ENCODE measurements at places on chromosomes 3 and 15.

GRCh38 chr3:71247221-71247957 lies 336.1 kb downstream of the FOXP1 start:
- DNase-seq = no peak

DNA sequence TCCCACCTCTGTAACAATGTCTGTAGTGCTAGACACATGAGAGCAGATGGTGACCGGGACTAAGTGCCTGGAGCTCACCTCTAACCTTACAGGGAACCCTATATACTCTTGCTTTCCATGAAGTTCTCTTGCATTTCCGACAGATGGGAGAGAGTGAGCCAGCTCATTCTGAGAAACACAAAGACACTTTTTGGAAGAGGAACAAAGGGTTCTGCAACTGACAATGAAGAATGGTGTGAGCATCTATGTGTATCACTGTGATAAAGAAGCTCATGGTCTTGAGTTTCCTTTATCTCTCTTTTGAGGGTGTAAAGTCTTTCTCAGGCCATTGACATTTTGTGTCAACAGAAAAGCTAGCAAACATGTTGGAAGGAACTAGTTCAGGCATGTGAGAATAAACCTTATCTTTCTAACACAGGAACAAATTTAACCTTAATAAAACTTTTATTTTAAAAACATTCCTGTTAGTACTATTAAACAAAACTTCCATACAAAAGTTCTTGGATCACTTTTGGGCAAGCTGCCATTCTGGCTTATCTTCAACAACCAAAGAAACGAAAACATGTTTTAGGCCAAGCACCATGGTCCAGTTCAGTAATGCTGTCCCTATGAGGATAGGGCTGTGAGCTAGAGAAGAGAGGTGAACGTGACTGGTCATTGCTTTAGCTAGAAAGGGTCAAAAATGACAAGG lies 142.7 kb downstream of the THRB start:
- no peak for DNase-seq

- no peak for DNase-seq
Measured at GRCh38 chr3:29746163-29746760, 465.4 kb downstream of the RBMS3 start.

DNA sequence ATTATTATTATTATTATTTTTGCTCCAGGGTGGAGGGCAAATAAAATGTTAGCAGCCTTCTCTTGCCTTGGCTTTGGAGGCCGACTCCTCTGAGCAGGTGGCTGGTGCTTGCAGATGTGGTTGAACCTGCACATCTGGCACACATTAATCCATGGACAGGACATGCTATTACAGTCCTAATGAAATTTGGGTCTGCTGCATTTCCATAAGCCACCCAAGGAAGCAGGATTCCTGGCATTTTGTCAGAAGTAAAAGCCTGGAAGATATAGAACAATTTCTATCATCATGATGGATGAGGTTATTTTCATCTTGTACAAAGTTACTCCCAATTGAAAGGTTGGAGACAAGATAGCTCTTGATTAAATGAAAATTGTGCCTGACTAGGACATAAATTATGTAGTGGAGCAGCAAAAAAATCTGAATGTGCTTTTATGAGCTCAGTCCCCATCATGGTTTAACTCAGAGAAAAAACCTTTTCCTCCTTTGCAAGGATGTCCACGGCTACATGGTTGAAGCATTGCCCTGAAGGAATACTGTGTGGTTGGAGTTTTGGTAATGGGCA lies 130.9 kb upstream of the RGMA start:
- no peak for DNase-seq

- DNase-seq = no peak
Measured at GRCh38 chr3:183085634-183086390, 13.5 kb downstream of the MCCC1 start.

DNA sequence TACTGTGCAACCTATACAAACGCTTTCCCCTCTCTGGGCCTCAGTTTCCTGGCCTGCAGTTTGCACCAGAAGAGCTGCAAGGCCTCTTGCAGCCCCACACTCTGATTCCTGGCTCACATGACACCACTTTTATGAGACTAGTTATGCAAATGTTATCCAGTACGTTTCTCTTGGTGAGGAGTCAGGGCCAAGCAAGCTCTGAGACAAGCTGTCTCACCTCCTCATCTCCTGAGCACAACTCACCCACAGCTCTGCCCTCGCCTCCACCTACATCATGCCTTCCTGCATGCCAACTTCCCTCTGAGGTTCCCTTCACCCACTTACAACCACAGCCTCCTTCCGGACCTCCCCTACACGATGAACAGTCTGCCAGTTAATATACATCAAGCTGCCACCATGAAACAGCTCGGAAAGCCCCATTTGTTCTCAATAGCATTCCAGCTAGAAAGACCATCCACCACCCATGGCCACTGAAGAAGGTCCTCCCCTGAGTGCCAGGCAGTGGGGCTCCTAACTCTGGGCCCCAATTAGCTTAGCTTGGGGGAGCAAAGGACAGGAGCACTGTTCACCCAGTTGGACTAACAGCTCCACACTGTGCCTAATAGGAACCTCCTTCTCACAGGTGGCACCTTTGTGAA lies 25.0 kb downstream of the CRYGS start:
- DNase-seq = peak; percentile 42

- no peak for DNase-seq
Measured at GRCh38 chr3:108136561-108137459, 46.0 kb upstream of the CD47 start.

DNA sequence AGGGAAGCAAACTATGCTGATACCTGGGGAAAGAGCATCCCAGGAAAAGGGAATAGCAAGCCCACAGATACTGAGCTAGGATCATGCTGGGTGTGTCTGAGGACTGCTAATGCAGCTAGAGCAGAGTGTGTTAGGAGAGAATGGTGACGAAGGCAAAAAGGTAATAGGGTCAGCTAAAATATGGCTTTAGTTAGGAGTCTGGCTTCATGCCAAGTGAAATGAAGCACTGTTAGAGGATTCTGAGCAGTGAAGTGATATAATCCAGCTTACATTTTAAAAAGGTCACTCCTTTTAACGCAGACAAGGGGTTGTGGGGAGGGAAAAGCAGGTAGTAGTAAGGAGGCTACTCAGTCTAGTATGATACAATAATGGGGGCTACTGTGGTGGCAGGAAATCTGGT lies 30.4 kb downstream of the SECISBP2L start:
- no peak for DNase-seq

DNA sequence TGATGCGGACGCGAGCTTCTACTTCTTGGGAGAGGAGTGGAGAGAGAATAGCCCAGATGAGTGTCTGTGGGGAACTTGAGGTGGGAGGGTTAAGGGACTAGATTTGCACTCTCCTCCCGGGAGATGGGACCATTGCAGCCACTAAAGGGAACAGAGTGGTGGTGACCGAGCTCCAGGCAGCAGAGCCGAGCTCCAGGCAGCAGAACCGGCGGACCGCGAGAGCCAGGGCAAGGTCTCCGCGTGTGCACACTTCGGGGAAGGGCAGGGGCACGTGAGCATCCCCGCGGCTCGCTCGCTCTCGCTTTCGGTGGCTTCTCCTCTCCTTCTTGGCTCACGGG lies 1.1 kb downstream of the IGDCC3 start:
- DNase-seq = no peak

DNA sequence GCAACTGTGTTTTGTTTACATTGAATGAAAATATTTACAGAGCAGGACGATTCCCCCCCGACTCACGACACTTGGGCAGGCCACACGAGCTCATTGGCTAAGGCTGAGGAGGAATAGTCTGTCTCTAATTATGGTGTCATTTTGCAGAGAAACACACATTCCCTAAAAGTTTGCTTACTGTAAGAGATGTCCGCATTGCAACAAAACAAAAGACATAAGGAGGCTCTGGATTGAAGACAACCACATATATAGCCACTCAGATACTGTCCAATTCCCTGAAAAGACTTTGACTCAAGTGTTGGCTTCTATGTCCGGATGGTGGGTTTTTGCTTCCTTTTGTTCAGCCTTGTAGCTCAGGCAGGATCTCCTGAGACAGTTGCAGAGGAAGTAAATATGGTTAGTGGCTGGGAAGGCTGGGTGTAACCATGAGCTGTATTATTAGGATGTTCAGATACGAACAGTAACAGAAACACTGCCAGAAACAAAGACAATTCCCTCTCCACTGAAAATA lies 170.4 kb downstream of the KLHL25 start:
- DNase-seq = no peak

DNA sequence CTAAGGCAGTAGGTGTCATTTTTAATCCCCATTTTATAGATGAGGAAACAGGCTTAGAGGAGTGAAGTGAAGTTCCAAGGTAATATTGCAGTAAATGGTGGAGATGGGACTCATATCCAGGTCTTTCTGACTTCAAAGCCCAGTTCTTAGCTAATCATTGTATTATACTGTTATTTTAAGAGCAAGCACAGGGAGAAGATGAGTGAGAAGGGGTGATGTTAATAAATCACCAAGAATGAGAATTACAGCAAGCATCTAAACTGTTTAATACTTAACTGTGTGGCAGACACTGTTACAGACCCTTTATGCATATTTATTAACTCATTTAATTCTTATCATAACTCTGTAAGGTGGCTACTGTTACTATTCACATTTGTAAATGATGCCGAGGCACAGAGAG lies 61.2 kb downstream of the VPS8 start:
- DNase-seq = no peak

- no peak for DNase-seq
Measured at GRCh38 chr3:17945018-17945798, 202.8 kb upstream of the TBC1D5 start.

DNA sequence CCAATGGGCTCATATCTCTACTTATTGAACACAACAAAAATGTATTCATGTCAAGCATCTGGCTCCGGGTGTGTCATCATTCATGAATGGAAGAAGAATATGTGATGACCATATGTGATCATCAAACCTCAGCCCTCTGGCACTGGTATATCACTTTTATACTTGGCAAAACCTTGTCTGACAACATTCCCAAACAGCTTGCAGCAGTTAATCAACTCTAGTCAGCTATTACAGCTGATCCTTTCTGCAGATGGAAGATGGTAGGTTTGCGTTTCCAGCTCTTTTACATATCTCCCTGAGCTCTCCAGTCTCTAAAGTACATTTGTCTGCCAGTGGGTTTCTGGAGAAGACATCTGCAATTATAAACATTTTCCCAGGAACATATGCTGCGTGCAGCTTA lies 6.6 kb downstream of the PLSCR5 start:
- no peak for DNase-seq

- no peak for DNase-seq
Measured at GRCh38 chr15:39625451-39625850, 44.6 kb downstream of the THBS1 start.

DNA sequence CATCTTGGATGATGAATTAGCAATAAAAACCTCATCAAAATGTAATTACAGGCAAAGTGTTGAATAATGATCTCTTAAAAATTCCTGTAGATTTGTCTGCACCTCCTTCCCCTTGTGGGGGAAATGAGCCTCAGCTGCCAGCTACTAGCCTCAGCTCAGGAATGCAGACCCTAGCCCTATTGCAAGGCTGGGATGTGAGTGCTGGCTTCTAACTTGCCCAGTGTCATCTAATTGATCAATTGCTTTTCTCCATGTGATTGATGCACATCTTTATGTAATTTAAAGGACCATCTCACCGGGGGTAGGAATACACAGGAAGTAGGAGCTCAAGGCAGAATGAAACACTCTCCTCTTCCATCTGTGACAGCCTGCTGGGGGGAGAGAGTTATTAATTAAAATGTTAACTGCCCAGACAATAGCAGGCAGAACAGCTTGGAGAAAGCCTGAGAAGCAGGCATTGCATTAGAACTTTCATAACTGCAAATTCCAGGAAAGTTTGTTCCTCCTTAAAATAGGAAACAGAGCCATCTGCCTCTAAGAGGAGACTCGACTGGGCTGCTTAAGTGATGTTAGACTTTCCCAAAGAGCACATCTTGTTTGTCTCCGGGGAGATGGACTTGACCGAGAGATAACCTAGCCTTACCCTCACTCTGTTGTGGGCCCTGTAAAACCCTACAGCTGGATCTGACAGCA lies 69.6 kb downstream of the LRTM1 start:
- DNase-seq = no peak

DNA sequence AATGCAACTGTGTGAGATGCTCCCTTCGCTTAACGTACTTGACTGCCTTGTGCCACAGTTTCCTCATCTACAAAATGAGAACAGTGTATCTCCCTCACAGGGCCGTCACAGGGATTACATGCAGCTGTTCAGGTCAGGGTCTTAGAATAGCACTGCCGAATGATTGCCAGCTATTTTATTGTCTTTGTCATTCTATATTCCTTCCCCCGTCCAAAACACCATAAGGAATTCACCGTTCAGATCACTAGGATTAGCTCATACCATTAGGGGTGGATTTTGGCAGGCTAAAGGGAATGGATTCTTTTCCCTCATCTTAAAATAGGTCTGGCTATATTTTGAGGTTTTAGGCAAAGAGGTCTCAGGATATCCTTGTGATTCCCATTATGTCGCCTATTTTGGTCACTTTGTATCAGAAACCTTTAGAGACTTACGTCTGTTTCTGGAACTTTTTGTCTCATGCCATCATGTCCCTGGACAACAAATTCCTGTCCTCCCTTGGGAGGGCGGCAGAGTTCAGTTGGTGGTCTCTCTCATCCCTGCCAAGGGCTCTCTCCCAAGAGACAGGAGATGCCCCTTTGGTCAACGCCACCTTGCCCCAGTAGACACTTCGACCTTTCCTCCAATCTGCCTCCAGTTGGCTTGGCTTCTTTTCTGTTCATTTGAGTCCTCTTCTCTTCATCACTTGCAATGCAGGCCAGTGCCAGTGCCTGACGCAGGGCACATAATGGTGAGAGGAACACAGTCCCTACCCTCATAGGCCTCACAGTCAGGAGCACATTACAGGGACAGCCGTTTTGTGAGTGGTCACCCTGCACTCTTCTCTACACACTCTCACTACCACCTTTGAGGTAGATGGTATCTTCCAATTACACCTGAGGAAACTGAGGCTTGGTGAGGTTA lies 171.6 kb upstream of the BHLHE40 start:
- DNase-seq = no peak

DNA sequence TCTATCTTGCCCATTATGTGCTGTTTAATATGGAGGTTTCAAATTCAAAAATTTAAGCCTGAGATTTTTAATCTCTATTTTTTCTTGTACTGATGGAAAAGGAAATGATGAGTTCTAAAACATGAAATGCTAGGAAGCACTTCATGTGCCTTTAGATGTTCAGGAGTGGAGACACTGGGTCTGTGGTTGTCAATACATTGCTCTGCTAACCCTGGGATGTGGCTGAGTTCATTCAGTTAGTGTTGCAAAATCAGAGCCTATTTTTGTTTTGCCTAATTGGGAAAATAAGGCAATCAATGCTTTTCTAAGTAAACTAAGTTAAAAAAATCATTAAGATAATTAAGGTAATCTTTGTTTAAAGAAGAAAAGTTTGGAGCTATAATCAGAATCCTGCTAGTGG lies 83.1 kb downstream of the DIPK2A start:
- DNase-seq = no peak

GRCh38 chr15:66625531-66625930 lies 59.7 kb upstream of the LCTL start:
- no peak for DNase-seq

GRCh38 chr15:75229191-75230015 lies 27.7 kb downstream of the C15orf39 start:
- no peak for DNase-seq

DNA sequence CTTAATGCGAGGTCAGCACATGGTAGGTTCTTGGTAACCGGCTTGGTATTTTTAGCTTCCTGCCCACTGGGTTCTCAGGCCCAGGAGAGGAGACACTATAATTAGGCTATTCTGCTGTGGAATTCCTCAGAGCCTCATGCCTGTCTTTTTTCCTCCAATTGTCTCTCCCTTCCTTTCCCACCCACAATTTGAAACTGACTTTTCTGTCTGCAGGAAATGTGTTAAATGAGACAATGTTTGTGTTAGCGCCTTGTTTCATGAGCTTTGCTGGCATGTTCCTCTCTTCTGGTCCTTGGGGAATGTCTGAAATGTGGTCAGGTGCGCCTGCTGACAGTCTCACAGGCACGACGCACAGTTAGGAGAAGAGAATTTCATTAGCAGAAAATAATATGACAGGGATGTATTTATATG lies 223.6 kb upstream of the CTNNB1 start:
- no peak for DNase-seq

All from stimulated activated CD8-positive, alpha-beta memory T cell treated with anti-CD3 and anti-CD28 coated beads, Interleukin-12 subunit alpha, Interleukin-12 subunit beta, amount 100 ng/mL, for 4 hours (primary cell).